CD4-positive, alpha-beta T cell treated with Interleukin-15 for 1 hour (primary cell): ENCODE measurements at places on chromosomes 2 and 18.

DNA sequence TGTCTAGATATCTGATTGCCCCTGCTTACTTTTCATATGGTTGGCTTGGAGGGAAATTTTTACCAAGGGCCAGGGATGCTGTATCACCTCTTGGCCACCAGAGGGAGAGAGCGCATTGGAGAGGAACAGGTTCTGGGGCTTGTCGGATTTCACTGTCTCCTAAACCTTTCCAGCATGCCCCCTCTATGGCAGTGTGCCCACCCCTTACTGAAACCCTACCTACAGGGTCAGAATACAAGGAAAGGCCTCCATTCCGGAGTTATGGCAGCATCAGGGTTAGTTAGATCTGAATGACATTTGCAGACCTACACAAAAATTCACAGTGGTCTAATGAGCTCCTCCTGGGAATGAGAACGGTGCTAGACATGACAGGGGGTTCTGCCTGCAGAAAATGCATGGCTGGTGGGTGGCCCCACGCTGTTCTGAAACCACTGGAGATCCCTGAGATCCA is 5.8 kb downstream of the SLC14A2 start:
- peak; percentile 24 for DNase-seq

- DNase-seq: no peak
These were observed 5.9 kb downstream of the EPB41L3 start for GRCh38 chr18:5537860-5538259.

DNA sequence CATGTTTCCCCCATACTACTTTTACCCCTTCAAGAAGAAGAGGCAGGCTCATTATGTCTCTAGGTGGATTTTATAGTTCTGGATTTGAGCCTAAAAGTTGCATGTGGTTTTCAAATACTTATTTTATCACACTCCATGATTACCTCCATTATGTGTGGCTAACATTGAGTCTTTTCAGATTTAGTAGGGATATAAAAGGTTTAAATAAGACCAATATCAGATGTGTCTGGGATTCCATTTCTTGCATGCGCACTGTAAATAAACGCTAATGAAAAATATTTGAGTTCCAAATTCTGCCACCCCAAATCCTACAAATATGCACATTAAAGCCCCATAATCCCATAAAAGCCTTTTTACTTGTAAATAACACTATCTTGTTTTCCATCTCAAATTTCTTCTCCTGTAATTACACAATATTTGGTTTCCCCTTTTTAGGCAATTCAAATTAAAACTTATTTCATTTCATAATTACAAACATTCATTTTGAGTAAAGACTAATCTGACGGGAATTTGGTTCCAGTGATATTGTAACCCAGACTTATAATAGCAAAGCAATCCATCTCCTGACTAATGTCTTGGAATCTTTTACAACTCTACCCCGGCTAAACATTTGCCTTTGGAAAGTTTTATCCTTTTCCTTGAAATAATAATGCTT is 600.0 kb downstream of the SLC4A3 start:
- DNase-seq: no peak

DNA sequence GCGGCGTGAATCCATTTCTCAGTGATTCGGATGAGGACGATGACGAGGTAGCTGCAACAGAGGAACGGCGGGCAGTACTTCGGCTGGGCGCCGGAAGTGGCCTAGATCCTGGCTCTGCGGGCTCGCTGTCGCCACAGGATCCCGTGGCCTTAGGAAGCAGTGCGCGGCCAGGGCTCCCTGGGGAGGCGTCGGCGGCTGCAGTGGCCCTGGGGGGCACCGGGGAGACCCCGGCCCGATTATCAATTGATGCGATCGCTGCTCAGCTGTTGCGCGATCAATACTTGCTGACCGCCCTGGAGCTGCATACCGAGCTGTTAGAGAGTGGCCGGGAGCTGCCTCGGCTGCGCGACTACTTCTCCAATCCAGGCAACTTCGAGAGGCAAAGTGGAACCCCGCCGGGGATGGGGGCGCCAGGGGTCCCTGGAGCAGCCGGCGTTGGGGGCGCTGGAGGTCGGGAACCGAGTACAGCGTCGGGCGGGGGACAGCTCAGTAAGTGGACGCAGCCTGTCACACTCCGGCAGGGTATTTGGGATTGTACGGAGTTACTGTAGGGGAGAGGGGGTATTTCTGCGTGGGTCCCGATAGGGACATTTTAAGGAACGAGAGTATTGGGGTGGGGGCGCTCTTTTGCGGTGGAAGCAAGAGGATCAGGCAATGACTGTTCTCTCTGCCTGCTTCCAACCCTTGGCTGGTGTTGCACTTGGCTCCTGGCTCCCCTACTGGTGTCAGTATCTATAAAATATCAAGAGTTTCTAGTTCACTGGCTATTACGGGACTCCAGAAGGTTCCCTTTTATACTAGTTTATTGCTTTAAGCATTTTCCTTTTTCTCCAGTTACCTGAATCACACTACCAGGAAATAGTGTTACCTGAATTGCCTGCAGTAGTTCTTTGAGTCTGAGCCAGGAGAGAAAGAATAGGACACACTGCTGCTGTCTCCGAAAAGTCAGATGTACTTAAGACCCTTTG is 772 bp downstream of the RELCH start:
- DNase-seq: peak; percentile 17

- no peak for DNase-seq
These were observed 71.2 kb downstream of the ACVR2A start for GRCh38 chr2:147916067-147916466.

- DNase-seq: no peak
These were observed 98.1 kb upstream of the TGFA start for GRCh38 chr2:70651727-70652126.

DNA sequence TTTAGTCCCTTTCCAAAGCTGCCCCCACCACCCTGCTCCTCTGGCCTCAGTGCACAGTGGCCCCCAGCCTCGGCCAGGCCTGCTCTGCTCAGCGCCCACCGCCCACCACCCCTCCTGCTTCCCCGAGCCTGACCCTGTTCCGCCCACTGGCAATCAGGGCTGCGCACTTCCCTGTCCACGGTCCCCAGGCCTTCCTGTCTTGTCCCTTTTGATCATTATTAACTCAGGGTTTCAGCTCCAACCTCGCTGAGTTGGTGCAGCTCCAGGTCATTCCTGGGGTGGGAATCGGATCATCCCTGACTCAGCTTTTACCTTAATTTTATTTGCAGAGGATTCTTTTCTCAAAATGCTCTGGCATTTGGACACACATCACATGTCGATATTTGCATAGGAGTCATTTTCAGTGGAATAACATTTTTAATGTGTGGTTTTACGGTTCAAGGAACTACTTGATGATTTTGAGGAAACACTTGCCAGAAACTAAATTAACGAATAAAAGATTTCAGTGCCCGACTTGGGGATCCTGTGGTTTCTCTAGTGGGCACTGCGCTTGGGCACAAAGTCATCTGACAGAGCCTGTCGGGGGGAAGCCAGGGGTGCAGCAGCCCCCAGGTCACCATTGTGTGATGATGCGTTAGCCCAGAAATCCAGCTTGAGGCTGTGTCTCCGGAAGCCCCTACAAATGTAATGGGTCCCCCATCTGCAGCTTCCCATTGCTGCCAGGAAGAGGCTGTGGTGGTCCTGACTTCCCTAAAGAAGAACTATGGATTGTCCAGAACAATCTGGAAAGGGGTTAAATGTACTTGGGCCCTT is 1.0 kb upstream of the ESPNL start:
- no peak for DNase-seq

- no peak for DNase-seq
These were observed 1076.7 kb upstream of the PIK3C3 start for GRCh38 chr18:40878371-40878770.

GRCh38 chr2:181546086-181546485 is 88.9 kb downstream of the ITGA4 start:
- no peak for DNase-seq

- DNase-seq: peak; percentile 33
These were observed 93.3 kb downstream of the CTAGE1 start for GRCh38 chr18:22324191-22325131.

- DNase-seq: no peak
These were observed 71.3 kb downstream of the ASXL2 start for GRCh38 chr2:25806941-25807340.

DNA sequence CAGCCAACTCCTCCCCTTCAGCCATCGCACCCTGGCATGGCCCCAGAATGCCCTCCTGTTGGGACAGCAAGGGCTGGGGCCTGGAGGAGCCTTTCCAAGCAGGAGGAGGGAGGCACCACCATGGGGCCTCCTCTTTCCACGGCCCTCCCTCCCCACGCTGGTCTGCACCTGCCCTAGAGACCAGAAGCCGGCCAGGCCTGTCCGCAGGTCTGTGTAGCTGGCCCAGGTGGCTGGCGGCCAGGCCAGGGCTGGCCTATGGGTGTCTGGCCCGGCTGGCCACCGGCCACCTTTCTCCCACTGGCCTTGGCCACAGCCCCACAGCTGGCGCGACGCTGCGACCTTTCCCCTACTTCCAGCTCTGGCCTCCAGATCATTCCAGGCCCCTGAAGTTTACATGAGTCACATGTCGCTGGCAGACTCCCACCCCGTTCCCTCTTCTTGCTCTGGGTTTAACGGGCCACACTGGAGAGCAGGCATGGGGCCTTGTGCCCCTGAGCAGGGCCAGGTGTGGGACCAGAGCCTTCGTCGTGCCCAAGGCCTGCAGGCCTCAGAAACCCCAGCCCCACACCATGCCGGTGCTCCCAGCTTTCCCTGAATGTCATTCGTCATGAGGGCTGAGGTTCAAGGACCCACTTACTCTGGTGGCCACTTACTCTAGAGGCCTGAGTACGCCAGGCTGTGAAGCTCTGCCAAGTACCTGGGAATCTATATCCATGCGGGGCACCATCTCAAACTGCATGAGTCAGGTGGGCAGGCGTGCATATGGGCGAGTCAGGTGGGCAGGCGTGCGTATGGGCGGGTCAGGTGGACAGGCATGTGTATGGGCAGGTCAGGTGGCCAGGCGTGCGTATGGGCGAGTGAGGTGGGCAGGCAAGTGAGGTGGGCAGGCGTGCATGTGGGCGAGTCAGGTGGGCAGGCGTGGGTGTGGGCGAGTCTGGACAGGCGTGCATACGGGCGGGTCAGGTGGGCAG is 33.3 kb upstream of the KLF11 start:
- no peak for DNase-seq
